GM06990 (cell line): ENCODE measurements at places on chromosomes 3 and 15.

- no peak for DNase-seq
Measured at GRCh38 chr3:13280811-13281506, 139.2 kb downstream of the NUP210 start.

- no peak for DNase-seq
Measured at GRCh38 chr3:46271209-46271745, 29.0 kb downstream of the CCR3 start.

DNA sequence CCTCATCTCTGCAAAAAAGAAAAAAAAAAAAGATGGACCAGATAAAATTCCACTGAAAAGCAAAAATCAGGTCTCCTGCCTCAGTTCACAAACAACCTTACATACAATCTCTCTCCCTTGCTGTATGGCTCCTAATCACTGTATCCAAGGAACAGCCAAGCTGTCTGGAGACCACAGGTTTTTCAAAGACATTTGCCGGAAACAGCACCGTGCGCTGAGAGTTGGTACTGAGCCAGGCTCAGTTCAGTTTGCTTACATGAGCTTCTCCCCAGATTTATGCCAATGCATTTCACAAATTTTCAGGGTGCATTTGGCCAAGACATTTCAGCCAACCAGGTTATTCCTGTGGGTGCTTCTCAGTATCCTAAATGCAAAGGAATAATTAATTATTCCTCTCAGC is 4.1 kb downstream of the ACP3 start:
- no peak for DNase-seq

GRCh38 chr3:23547905-23548650 is 257.7 kb upstream of the UBE2E1 start:
- DNase-seq: no peak

- DNase-seq: no peak
Measured at GRCh38 chr3:193971966-193972365, 164.0 kb upstream of the HES1 start.

DNA sequence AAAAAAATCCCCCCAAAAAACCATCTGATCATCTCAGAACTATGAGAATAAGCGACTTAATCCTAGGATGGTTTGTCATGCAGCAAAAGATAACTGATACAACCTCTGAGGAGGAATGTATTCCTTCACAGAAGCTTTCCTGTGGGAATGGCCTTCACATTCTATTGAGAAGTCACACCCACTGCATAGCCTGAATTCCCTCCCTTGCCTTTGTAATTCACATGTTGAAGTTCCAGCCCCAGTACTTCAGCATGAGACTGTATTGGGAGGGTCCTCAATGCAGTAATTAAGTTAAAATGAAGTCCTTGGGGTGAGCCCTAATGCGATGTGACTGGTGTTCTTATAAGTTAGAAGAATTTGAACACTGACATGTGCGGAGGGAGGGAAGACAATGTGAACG is 395.2 kb downstream of the TUSC7 start:
- no peak for DNase-seq

GRCh38 chr3:167575000-167575600 is 78.6 kb downstream of the WDR49 start:
- no peak for DNase-seq

- DNase-seq: no peak
Measured at GRCh38 chr3:107392549-107393165, 15.4 kb downstream of the CCDC54 start.

DNA sequence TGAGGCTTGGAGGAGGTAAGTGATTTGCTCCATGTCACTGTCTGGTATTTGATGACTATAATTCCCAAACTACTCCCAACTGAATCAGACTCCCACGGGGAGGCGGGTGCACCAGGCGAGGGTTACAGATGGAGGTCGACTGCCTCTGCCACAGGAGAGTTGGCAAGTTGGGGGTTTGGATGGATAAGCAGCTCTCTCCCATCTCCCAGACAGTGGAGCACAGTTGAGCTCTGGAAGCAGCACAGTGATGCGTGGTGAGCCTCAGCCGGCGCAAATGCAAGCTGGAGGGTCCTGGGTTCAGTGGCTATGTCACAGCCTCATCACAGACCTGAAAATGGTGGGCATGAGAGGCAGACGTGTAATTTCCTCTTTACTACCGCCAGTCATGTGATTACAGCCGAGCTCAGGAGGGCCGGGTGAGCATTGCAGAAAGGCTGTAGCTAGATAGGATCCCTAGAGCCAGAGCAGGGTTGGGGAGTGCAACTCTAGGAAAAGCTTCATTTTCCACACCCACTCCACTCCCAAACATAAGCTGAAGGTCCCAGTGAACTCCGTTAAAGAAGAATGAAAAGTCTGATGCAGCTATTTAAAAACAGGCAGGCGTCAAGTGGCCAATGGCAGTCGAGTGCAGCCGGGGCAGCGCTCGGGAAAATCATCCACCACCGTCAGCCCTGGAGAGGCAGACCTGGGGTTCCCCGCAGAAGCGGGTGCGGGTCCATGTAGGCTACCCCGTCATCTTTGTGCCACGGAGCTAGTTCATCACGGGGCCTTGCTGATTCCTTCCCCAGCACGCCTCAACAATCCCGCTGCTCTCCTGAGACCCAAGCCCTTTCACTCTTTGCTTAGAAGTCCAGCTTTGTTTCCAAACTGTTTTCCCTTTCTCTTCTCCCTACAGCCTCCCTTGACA is 33.3 kb upstream of the VPS8 start:
- no peak for DNase-seq

DNA sequence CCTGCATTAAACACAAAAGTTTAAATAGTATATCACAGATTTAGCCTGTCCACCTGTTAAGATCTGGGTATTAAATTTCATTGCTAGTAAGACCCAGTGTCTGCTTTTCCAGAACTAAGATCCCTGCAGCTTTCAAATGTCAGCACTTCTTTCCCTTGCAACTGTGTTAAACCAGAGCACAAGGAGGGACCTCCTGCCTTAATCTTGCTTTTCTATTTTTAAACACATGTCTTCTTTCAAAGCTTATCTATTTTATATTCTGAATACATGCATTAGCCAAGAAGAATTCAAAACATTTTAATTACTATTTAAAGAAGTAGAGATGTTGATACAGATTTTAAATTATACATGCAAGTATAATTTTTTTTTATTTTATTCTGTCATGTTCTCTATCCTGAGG is 315.1 kb downstream of the ARPP21 start:
- no peak for DNase-seq

- no peak for DNase-seq
Measured at GRCh38 chr3:65944252-65944651, 94.5 kb downstream of the MAGI1 start.

DNA sequence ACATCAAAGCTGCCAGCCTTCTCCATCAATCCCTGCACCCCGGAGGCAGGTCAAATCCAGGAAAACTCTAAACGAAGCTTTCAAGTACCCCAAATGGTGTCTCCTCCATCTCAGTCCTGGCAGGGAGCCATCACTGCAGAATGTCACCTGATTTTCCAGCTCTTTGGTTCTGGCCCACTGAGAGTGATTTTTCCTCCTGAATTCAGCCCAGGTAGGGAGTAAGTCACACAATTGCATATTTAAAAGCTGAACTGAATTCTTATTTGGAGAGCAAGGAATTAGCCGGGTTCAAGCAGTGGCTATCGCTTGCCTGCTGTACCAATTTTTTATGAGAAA is 5.3 kb downstream of the RFTN1 start:
- no peak for DNase-seq

DNA sequence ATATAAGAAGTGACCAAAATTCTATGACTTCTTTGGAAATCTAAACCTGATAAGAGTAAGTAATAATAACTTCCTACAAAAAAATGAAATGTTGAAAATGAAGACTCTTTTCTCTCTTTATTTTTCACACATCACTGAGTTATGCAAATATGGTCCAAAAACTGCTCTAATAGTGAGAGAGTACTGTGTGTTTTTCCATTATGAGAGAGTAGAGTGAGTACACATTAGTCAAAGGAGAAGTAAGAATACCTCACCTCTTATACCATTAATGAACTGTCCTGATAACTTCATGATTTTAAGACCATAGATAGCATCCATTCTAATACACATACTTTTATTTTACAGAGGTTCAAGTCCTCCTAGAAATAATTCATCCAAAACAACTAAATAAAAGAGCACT is 1310.2 kb downstream of the SI start:
- DNase-seq: no peak

GRCh38 chr3:113873814-113874526 is 35.4 kb downstream of the GRAMD1C start:
- no peak for DNase-seq

DNA sequence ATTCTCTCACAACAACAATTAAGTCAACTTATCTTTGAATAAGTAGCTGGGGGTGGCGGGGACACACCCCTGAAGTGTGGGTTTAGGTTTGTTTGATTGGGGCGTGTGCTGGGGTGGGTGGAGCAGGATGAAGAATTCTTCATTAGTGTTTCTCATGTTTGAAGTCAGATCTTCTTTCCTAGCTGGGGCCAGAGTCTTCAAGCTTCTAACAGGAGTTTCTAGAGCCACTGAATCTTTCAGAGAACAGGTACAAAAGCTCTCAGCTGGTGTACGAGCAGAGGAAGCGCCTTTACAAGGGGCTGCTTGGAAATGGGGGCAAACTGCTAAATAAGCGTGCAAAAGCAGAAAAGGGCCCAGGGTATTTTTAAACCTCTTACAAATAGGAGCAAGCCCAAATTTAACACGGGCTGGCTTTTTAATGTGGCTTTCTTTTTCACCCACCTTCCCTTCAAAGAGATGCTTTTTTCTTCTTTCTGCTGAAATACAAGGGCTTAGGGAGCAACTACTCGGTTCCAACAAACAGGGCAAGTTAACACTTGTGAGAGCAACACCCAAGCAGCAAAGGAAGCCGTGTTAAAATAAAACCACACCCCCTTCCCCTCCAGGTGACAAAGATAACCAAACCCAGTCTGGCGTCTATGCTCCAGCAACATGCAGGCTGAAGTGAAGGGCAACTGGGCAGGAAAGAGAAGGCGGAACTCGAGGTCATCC is 86.9 kb upstream of the RASGRP1 start:
- DNase-seq: no peak

DNA sequence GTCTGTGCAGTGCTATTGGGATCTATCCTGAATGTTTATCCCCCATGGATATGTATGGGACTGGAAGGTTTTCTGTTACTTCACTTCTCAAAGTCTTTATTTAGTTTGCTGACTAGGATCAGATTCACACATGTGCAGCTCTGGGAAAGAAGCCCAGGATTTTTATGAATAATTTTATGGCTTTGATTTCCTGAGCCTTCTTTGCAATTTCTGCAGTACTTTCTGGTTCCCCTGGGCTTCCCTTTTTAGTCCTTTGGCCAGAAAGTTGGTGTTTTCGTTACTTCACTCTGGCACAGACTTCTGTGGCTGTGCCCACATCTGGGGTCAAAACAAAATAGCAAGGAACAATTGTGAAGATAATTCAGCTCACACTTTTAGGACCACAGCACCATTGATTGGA is 721.0 kb downstream of the OTOL1 start:
- DNase-seq: no peak

DNA sequence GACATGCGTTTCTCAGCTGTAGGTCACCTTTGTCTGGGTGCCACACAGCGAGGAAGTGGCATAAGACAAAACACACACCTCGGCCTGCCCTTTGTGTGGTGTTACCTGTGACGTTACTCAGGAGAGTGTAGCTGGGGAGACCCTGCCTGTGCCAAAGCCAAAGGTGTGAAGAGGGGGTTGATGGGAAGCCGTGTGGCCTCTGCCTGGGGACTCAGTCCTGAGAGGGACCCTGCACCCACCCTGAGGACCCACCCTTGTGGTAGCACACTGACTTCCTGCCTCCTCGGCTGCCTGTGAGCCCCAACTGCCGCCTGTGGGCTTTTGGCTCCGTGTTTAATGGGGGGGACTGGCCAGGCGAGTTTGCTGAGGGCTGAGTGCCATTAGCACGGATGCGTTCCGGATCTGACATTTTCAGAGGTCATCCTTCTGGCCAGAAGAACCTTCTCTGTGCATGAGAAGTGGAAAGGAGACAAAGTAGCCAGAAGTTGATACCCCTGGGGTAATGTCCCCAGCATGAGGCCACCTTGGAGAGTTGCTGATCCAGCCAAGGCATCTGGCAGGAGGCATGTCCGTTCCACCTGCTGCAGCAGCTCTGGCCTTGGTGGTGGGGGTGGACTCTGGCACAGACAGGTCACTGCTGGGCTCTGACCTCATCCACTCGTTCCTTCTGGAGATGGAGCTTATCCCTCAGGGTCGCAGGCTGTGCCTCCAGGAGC is 51.8 kb upstream of the FURIN start:
- DNase-seq: no peak

GRCh38 chr15:53872410-53872809 is 105.8 kb upstream of the UNC13C start:
- DNase-seq: no peak

DNA sequence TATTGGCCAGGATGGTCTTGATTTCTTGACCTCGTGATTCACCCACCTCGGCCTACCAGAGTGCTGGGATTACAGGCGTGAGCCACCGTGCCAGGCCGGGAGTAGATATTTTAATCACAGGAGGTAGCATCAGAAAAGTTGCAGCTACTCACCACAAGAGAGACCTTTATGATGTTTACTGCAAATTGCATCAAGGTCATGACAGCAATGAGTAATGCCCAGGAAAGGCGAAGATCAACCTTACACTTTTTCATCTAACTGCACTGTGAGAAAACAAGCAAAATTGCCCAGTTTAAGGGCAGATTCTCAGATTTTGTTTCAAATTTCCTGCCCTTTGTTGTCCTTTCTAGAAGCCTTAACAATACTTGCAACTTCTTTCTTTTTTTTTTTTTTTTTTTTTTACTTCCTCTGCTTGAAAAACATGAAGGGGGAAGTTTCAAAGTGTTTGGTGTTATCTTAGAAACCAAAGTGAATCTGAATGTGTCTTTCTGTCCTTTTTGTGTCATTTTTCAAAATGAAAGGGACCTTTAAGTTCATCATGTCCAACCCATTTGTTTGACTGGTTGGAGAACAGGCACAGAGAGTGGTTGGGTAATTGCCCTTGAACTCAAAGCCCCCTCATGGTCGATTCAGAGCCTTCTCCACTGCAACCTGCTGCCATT is 25.0 kb downstream of the TGFBR2 start:
- no peak for DNase-seq

GRCh38 chr3:65808407-65808806 is 230.3 kb downstream of the MAGI1 start:
- DNase-seq: no peak

DNA sequence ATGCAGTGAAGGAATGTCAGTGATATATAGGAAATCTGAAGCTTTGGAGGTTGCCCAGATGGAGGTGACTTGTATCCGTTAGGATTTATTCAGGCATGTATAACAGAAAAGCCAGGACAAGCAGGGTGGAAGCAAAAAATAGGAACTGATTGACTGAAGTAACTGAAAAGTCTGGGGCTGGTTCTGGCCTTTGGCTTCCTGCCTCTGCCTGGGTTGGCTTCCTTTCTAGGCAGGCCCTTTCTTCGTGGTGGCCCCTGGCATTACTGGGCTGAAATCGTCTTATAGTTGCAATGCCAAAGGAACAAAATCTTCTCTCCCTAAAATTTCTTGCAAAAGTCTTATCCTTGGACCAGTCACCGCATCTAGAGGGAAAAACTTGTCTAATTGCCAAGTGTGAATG is 386.1 kb downstream of the PTPRG start:
- DNase-seq: no peak

DNA sequence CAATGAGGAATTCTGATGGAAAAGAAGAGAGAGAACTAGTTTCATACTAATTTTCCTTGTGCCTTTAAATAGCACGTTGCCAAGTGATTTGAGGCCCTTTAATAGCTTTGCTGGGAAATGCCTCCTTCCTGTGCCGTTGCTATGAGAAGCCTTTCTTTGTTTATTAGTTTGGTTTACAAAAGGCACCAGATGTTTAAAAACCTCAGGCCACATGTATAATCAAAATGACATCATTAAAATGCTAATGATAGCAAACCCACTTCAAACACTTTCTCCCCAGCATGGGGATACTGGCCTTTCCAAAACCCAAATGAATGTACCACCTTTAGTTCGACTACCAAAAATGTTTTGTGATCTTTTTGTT is 50.0 kb upstream of the TBC1D23 start:
- peak; percentile 14 for DNase-seq

GRCh38 chr3:175015056-175015635 is 156.0 kb downstream of the NAALADL2 start:
- no peak for DNase-seq
